Esophagus squamous epithelium (tissue), 5 donors: ENCODE measurements at places on chromosomes 3 and 15.

- no peak for DNase-seq
Observed at GRCh38 chr3:123884203-123884831, at the start of gene MYLK. Gene MYLK, minus strand, starts transcription at chr3:123884332. Its CDS starts 90,491 bp downstream, at chr3:123793841.

- no peak for DNase-seq
Observed at GRCh38 chr3:13477943-13478342, 2.2 kb upstream of the HDAC11 start.

GRCh38 chr15:94644433-94644832 is 413.1 kb downstream of the MCTP2 start:
- DNase-seq = no peak

- no peak for DNase-seq
Observed at GRCh38 chr3:115836944-115837343, 213.6 kb downstream of the GAP43 start.

- no peak for DNase-seq
Observed at GRCh38 chr15:64842986-64843561, 1.4 kb downstream of the PLEKHO2 start.

GRCh38 chr15:59565299-59565698 is 46.3 kb upstream of the GCNT3 start:
- no peak for DNase-seq

- no peak for DNase-seq
Observed at GRCh38 chr15:92711457-92711831, 55.9 kb upstream of the FAM174B start.

DNA sequence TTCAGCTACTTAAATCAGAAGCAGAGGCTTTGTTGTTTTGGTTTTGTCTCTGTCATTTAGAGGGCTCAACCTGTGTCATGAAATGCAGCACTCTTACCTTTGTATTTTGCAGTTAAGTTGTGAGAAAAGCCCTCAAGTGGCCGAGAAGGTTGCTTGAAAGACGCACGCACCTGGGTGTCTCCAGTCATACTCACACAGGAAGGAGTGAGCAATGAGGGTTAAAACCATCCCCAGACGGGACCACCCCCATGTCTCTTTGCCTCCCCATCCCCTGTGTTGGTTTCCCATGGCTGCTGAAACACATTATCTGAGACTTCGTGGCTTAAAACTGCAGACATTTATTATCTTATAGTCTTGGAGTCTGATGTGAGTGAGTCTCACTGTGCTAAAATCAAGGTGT is 376.1 kb upstream of the CFAP20DC start:
- no peak for DNase-seq

DNA sequence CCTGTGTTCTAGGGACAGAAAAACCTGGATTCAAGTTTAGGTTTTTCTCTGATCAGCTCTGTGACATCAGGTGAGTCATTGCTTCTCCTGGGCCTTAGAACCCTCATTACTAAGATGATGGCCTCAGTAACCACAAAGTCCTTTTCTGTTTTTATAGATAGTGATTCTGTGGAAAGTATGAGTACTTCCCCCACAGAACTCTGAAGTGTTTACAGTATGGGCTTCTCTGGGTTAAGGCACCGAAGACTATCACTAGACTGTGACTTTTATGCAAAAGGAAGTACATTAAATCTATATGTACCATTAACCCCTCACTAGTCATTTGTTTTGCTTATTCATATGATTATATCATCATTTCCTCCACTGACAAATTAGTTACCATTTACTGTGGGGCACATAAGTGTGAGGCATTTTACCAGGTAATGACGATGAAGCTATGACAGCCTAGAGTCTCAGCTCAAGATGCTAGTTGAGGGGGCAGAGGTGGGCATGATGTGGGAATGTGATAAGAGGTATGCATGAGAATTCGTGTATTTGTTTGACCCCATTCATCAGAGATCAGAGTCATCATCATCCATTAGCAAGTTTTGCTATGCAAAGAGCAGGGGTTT is 15.0 kb upstream of the RORA start:
- no peak for DNase-seq

DNA sequence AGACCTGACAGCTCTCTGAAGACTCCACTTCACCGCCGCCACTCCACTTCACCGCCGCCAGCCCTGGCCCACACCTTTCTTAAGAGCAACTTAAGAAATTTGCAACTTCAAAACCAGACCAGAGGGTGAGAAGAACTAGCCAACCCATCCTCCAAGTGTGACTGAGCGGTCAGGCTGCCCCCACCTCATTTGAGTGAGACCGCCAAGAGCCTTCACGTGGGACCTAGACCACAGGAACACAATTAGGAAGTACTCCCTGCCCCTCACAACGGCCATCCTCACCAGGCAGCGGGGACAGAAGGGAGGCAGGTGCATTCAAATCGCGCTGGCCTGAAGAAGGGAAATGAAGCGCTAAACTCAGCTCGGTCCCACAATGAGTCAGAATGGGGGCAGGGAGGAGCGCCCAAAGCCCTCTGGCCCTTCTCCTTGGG is 156.8 kb upstream of the BCL6 start:
- no peak for DNase-seq

GRCh38 chr3:149886957-149887356 is 73.9 kb downstream of the RNF13 start:
- no peak for DNase-seq

- DNase-seq = no peak
Observed at GRCh38 chr15:36926427-36926825, 173.9 kb downstream of the MEIS2 start.

- DNase-seq = no peak
Observed at GRCh38 chr3:69423463-69424155, 37.7 kb upstream of the FRMD4B start.

GRCh38 chr3:152318512-152318911 is 49.8 kb downstream of the MBNL1 start:
- DNase-seq = no peak

GRCh38 chr3:52317208-52318000 is 1.3 kb downstream of the DNAH1 start:
- no peak for DNase-seq

GRCh38 chr15:60557191-60557618 is 78.3 kb upstream of the ICE2 start:
- no peak for DNase-seq

GRCh38 chr3:25870452-25870851 is 80.6 kb downstream of the OXSM start:
- no peak for DNase-seq

DNA sequence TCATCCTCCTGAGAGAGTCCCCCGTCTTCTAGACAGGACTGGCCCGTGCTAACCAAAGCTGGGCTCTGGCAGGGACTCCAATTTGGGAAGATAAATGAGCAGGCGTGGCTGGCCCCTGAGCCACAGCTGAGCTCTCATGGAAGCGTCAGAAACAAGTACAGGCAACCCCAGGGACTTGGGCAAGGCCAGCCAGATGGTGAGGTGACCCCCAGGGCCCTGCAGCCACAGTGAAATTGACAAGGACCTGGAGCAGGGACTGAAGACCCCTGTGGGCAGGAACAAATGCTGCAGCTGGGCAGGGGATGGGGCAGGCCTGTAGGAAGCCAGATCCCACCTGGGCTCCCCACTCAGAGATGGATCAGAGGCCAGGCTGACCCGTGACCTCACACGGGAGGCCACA is 32.8 kb upstream of the CGNL1 start:
- no peak for DNase-seq

- DNase-seq = no peak
Observed at GRCh38 chr3:71207632-71208031, 375.9 kb downstream of the FOXP1 start.

DNA sequence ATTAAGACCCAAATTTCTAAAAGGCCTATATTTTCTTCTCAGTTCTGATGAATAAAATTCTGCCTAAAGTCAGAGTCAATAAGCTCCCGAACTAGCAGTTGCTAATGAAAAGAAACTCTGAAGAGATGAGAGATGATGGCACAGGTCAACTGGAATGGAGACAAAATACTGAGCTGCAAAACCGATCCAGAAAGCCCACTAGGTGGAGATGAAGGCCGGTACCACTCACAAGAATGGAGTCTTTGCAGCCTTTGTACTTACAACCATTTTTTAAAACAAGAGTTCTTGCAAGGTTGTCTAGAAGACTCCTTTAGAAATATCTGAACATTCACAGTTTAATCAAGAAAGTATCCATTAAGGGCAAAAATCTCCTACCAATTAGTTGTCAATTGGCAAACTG is 119.9 kb upstream of the TJP1 start:
- DNase-seq = no peak

DNA sequence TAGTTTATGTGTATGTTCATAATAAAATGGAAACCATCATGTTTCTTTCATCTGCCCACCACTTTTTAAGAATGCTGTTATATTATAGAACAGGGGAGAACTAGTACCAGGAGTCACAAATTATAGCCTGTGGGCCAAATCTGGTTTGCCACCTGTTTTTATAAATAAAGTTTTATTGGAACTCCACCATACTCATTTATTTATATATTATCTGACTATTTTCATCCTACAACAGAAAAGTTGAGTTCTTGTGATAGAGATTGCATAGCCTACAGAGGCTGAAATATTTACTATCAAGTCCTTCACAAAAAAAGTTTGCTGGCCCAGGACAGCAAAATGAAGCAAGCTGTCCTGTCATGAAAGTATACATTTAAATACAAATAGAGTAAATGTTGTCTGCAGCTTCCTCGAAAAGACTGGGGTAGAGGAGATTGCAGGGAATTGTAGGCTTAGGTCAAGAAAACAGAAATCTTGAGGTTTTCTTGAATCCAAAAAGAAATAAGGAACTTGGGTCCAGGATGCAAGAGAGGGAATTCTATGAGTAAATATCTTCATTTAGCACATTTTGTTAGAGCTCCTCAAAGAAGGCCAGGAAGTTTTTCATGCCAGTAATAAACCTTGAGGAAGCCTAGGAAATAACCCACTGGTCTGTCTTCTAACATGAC is 41.1 kb downstream of the FILIP1L start:
- no peak for DNase-seq
